ENCODE measurements at places on chromosomes 12 and 14.

DNA sequence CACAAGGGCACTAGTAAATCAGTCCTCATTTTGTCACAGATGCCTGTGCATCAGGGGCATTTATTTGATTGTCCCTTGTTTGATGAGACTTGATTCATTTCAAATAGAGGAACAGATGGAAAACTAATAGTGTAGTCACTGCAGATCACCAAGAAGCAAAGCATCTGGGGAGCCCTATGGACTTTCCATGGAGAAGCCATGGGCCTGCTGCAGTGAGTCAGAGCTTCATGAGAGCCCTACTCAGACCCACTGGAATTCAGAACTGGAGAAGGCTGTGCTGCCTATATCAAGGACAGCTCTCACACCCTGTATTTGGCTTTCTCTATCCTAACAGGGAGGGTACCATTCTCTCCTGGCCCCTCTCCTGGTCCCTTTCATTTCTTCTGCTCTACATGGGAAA lies 126.2 kb downstream of the GRIP1 start:
- no peak for DNase-seq

GRCh38 chr14:98296895-98297294 lies 975.1 kb downstream of the BCL11B start:
- DNase-seq, result no peak

GRCh38 chr12:96040305-96041133 lies 5.1 kb upstream of the LTA4H start:
- DNase-seq, result no peak

DNA sequence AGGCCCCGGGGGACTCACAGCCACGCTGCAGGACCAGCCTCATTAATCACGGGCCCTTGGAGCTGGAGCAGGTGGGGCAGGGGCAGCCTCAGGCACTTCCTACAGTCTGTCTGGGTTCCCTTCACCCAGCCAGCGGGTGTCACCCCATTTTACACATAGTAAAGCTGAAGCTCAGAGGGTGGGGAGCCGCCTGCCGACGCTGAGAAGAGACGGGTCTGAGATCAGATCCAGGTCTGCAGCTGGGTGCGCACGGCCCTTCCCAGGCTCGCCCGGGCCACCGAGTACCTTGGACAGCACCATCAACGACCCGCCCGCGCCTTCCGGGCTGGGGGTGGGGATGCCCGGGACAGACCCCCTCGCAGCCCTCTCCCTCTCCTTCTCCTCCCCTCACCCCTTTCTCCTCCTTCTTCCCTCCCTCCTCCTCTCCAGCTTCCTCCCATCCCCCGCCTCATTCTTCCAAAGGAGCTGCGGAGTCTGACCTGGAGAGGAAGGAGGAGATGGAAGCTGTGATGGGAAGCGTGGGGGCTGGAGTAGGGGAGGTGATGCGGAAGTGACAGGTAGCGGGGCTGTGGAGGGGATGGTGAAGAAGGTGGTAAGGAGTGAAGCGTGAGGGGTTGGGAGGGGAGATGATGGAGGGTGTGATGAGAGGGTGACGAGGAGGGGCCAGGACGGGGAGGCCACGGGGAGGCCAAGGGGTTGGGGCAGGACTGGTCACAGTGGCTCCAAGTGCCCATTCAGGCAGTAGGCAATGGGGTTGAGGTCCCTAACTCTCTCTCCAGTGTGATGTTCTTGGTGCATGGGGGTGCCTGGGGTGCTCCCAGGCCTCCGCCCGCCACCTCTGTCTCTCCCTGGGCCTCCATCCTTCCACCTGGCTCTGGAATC lies 8.8 kb downstream of the DTX1 start:
- peak; percentile 36 for DNase-seq

DNA sequence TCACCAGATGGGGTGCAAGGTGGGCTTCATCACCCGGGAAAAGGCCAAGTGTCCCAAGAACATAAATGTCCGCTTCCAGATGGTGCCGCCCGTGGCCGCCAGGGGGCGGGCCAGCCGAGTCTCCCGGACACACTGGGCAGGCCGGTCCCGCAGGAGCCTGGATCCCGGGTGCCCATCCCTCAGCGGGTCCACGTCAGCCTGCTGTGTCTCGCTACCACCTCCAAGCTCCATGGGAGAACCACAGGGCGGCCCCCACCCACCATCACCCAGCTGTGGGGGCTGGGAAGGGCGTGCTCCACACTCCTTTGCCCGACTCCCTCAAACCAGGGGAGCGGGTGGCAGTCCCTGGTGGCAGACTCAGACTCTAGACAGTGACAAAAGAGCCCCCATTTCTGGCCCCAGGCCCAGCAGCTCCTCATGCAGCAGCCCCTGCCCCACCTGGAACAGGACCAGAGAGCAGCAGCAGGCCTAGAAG lies 22.0 kb upstream of the NUDT14 start:
- DNase-seq, result peak; percentile 54

- no peak for DNase-seq
Measured at GRCh38 chr12:122981036-122981471, 573 bp downstream of the ARL6IP4 start.

GRCh38 chr12:130601327-130601726 lies 114.8 kb downstream of the RIMBP2 start:
- no peak for DNase-seq

- DNase-seq, result no peak
Measured at GRCh38 chr14:96783915-96784224, 13.3 kb upstream of the VRK1 start.

DNA sequence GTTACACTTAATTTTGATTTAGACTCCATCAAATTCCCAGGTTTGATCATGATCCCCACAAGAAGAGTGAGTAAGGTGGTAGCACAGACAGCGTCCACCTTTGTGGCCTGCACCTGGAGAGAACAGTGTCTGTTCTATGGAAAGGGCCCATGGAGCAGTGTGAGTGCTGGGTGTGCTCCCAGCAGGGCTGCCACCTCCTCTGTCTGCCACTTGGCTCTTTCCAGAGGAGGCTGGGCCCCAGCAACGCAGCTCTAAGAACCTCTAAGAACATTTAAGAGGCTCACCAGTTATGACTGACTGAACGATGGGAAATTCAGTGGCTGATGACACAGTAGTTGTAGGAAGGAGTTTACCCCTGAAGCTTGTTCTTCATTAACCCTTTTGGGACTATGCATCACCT lies 17.3 kb downstream of the VDR start:
- DNase-seq, result no peak

DNA sequence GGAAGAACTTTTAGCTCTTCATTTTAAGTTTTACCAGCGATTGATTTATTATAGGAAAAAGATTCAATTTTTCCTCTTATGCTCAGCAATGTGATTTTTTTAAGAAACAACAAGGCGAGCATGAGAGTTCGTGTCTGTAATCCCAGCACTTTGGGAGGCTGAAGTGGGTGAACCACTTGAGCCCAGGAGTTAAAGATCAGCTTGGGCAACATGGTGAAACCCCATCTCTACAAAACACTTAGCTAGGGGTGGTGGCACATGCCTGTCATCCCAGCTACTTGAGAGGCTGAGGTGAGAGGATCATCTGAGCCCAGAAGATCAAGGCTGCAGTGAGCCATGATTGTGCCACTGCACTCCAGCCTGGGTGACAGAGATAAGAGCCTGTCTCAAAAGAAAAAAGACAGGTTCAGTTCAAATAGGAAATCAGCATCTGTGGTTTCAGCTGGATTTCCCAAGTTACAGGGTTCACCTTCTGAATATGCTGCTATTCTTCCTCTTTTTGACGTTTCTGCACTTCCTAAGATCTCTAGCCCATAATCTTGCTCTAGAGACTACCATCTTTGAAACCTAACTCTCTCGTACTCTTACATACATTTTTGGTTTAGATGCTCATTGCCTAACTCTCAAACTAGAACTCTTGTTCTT lies 274.7 kb downstream of the SEC23A start:
- DNase-seq, result no peak

GRCh38 chr12:24480766-24481449 lies 468.0 kb downstream of the BCAT1 start:
- DNase-seq, result no peak

GRCh38 chr14:89807151-89807550 lies 147.4 kb downstream of the EFCAB11 start:
- no peak for DNase-seq

- no peak for DNase-seq
Measured at GRCh38 chr12:51441583-51441982, 17.0 kb downstream of the SLC4A8 start.

DNA sequence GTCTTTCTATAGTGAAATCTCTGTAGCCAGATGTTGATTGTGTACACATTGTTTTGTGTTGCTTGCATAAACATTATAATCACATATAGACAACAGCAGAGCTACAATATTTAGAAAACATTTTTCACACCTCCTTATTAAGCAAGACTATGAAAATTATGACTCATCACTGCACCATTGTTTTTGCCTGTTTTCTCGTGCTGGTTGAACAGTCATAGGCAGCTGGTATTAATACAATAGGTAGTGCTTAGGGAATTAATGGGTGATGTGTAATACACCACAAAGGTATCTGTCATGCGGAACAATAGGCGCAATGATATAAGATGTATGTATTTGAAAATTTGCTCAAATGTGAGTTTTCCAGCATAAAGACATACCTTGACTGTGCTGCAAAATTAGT lies 449.3 kb downstream of the FOXG1 start:
- peak; percentile 88 for DNase-seq

DNA sequence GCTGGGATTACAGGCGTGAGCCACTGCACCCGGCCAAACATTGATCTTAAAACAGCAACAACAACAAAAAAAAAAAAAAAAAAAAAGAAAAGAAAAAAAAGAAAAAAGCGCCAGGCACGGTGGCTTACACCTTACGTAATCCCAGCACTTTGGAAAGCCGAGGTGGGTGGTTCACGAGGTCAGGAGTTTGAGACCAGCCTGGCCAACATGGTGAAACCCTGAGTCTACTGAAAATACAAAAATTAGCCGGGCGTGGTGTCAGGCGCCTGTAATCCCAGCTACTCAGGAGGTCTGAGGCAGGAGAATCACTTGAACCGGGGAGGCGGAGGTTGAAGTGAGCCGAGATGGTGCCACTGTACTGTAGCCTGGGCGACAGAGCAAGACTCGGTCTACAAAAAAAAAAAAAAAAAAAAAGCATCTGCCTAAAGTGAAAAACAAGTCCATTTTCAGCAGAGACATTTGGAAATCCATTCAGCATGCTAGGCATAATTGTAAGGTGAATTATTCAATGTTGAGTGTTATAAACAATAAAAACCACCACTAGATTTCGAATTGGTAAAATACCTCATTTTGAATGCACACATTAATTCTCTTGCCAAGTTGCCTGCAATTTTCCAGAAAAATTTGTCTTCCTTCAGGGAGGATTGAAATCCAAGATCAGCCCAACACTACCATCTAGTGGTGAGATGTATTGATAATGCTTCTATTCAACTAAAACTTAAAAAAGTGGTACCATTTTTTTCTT lies 8.0 kb upstream of the CERS5 start:
- peak; percentile 65 for DNase-seq

- no peak for DNase-seq
Measured at GRCh38 chr14:65849091-65849490, 436.6 kb downstream of the FUT8 start.

GRCh38 chr12:14968478-14968877 lies 4.4 kb upstream of the PDE6H start:
- no peak for DNase-seq

- DNase-seq, result peak; percentile 56
Measured at GRCh38 chr14:69696633-69697557, 70.0 kb upstream of the SRSF5 start.

DNA sequence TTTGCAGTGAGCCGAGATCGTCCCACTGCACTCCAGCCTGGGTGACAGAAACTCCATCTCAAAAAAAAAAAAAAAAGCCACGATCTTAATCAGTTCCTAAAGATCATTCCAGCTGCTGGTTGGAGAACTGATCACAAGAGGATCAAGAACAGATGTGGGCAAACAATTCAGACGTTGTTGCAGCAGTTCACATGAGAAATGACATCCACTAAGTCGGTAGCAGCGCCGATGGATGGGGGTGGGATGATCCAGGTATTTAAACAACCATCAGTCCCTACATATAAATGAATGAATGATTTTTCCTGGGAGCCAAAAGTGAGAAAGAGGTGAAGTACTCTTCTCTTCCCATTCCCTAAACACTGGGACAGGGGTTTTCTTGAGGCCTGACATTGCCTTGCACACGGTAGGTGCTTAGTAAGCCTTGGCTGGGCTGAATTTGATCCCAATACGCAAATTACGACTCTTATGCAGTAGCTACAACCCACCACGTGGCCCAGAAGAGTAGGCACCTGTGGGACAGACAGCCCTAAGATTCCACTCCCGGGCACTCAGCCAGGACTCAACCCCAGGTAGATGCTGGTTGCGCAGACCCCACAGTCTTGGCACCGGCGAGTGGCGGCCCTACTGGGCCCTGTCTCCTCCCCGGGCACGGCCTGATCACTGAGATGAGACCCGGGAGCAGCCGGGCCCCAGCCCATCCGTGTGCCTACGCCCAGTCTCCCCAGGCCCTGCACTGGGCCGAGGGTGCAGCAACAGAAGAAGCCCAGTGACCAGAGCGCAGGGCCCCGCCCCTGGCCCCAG lies 565 bp downstream of the SPRYD3 start:
- DNase-seq, result peak; percentile 78

- no peak for DNase-seq
Measured at GRCh38 chr12:39441189-39441962, 1.5 kb downstream of the KIF21A start.

- no peak for DNase-seq
Measured at GRCh38 chr14:50812856-50813543, 18.0 kb downstream of the NIN start.

DNA sequence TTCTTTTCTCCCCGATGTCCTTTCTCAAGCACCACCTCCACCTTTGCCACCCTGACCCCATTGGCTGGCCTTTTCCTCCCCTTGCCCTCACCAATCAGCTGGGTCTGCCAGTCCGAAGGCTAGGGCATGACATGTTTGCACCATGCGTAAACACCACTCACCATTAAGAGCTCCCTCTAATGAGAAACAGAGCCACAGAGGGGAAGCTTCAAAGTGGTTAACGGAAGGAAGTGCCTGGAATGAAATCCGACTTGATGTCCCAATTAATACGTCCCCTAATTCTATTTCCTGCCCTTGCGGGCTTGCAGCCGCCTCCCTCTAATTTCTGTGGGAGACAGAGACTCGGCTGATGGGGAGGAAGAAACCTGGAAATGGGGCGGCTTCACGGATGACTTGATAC lies 318.5 kb upstream of the TBX3 start:
- no peak for DNase-seq

GRCh38 chr12:60100852-60101251 lies 505.0 kb downstream of the SLC16A7 start:
- no peak for DNase-seq

DNA sequence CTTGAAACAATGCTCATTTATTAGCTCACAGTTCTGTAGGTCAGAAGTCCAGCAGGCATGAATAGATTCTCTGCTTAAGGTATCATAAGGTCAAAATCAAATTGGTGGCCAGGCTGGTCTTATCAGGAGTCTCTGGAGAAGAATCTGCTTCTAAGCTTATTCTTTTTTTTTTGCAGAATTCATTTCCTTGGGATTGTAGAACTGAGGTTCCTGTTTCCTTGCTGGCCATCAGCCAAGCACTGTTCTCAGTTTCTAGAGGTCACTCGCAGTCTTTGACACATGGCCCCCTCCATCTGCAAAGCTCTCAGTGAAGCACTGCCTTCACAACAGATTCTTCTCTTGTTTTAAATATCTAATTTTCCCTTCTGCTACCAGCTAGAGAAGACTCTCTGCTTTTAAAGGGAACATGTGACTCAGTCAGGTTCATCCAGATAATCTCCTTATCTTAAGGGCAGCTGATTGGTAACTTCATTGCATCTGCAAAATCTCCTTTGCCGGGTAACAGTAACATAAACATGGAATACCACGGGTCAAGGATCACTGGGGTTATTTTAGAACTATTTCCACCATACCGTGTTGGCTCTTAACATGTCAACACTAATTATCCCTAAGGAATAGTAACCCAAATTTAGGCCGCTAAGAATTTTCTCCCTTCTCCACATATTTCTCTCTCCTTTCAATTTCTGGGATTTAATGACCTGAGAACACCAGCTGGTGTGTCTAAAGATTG lies 25.3 kb downstream of the RHOJ start:
- DNase-seq, result no peak
